ENCODE measurements at places on chromosomes 5 and 9. TPM values are rescaled to one million over a fixed set of nuclear protein-coding genes. Genes with fewer than 3 reads are reported as not detected.

The TMEM174 gene
- total RNA-seq, result not detected

- no peaks in the 10 kb centered on the region for H3K27me3 ChIP-seq
- peaks cover 5% of the 10 kb centered on the region for H3K36me3 ChIP-seq
- peak overlapping the region; percentile 93 for H3K27ac ChIP-seq
- peaks cover 62% of the 10 kb centered on the region for H3K4me1 ChIP-seq
- no peak for DNase-seq
- peak overlapping the region; percentile 58 for H3K4me3 ChIP-seq
These were observed 12.8 kb downstream of the OSTF1 start for GRCh38 chr9:75101004-75101588.

The ZFP37 gene
- total RNA-seq, result 1.5 TPM

GRCh38 chr9:98040212-98040611 is 16.3 kb upstream of the NANS start:
- peaks cover 7% of the 10 kb centered on the region for H3K4me1 ChIP-seq
- no peak for DNase-seq

- peaks cover 3% of the 10 kb centered on the region for H3K36me3 ChIP-seq
- H3K4me1 ChIP-seq, result peaks cover 41% of the 10 kb centered on the region
- H3K4me3 ChIP-seq, result peak overlapping the region; percentile 66
These were observed 97.3 kb downstream of the PRRT1B start for GRCh38 chr9:131642496-131643083.

DNA sequence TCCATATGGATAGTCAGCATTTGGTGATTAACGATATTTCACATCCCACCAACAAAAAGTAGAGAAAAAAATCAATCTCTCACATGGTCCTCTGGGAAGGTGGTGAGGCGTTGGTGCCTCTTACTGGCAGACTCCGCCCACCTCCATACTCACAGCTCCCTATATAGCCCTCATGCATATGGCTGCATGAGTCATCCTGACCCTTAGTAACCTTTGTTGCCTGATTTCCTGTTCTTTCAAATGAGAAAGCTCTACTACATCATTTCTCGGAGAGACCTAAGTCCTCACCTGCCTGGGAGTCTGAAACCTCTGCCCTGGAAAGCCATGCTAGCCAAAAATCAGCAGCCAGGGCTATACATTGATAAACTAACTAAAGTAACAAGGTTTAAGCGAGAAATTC is 33.3 kb upstream of the ABCA1 start:
- no peak overlapping the region for H3K4me3 ChIP-seq
- no peak for DNase-seq
- peak overlapping the region; percentile 24 for H3K27ac ChIP-seq

DNA sequence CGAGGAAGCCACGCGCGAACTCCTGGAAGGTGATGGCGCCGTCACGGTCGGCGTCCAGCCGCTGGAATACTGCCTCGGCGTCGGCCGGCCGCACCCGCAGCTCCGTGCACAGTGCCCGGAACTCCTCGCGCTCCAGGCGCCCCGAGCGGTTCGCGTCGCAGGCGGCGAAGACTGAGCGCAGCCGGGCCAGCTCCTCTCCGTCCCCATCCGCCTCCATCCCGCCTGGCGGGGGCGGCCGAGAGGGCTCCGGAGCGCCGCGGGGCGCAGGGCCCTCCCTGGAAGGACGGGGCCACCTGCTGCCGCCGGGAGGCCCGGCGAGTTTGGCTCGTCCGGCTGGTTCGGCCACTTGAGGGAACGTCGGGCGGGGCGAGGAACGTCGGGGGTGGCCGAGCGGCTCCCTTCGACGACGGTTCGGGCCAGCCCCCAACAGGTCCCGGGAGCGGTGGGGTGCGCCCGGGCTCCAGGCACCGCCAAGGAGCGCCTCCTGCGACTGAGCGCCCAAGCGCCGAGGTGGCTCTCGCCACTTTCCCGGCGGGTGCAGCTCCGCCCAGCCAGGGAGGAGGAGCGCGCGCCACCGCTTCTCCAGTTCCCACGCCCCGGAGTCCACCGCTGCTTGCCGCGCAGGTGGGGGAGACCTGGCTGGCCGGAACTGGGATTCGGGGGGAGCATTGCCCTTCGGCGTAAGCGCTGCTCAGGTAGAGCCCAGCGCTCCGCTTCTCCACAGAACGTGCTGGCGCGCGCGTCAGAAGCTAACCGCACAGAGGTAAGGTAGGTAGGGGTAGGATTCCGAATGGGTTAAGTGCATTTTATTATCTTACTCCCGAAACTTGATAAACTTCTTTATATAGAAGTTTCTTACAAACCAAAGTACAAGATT is at the start of gene RASEF:
Gene RASEF (minus strand): TSS at position 492 of the 877 bp plus-strand sequence. CDS start 275 bp downstream, at position 217.
- no peak for DNase-seq
- peaks cover 22% of the 10 kb centered on the region for H3K27me3 ChIP-seq
- H3K27ac ChIP-seq, result no peak within 1 kb of the TSS

The PPIC gene
- total RNA-seq, result not detected
